HCT116 (cell line): ENCODE measurements at places on chromosomes 2 and 18.

- DNase-seq: no peak
Observed at GRCh38 chr2:33365264-33365970, 111.0 kb upstream of the RASGRP3 start.

DNA sequence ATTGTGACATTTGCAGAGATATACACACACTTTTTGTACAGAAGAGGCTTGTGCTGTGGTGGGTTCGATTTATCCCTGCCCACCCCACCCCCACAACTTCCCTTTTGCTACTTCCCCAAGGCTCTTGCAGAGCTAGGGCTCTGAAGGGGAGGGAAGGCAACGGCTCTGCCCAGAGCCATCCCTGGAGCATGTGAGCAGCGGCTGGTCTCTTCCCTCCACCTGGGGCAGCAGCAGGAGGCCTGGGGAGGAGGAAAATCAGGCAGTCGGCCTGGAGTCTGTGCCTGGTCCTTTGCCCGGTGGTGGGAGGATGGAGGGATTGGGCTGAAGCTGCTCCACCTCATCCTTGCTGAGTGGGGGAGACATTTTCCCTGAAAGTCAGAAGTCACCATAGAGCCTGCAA lies 40.0 kb downstream of the STEAP3 start:
- DNase-seq: no peak

DNA sequence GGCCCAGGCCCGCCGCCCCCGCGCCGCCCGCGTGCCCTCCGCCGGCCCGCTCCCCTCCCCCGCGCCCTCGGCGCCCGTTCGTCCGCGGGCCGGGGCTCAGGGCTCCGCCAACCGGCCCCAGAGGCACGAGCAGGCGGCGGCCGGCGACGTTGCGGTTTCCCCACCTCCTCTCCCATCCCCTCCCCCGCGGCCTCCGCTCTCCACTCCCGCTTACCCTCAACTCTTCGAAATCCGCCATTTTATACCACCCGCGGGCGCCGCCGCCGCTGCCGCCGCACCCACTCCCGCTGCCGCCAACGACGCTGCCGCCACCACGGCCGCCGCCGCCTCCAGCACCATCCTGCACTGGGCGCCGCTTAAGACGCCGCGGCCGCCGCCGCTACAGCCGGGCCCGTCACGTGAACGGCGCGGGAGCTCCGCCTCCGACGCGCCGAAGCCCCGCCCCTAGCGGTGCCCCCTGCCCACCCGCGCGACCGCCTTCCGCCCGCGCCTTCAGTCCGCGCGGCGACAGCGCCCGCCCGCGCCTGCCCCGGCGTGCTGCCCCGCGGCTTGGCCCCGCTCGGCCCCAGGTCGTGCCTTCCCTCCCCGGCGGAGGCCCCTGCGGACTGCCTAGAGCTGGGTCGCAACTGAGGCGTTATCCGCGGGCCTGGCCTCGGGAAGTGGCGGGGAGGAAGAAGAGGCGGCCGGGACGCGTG lies at the start of the genes KATNAL2 and PIAS2:
KATNAL2 (plus strand) TSS at position 495 of the 695 bp plus-strand sequence. CDS start 29,271 bp downstream, outside the sequence.
PIAS2 (minus strand) TSS at position 400 of the 695 bp plus-strand sequence; CDS start at position 238, 162 bp downstream.
- DNase-seq: peak; percentile 21

GRCh38 chr2:52810460-52810859 lies 957.1 kb upstream of the CHAC2 start:
- DNase-seq: peak; percentile 32

GRCh38 chr2:227472265-227473121 lies 537 bp downstream of the AGFG1 start:
- DNase-seq: no peak

DNA sequence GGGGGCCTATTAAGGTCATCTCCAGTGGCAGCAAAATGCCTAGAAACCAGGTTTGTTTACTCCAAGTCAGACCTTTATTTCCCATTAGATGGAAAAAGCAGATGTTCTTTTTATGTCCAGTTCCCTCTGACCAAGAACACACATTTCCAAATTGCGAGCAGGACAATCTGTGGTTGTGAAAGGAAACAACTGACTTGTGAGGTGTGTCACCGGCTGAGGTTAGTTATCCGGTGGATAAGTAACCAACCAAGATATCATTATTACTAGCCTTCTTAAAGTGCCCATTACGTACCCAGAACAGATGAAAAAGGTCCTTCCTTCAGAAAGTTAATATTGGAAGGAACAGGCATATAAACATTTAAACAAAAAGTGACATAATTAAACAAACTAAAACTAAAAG lies 112.9 kb downstream of the THADA start:
- DNase-seq: no peak

- no peak for DNase-seq
Observed at GRCh38 chr18:52341608-52342381, 1.8 kb downstream of the DCC start.
